Heart left ventricle (tissue), 16 donors: ENCODE measurements at places on chromosomes 7 and 10. TPM values are rescaled to one million over a fixed set of nuclear protein-coding genes. Genes with fewer than 3 reads are reported as not detected.

Gene SDK1
- polyA plus RNA-seq: 2.2 TPM

Gene TMEM184A
- 0.19 TPM for polyA plus RNA-seq

Gene BMS1
- polyA plus RNA-seq: 17.1 TPM

Gene SAP25
- polyA plus RNA-seq: 0.30 TPM

Gene MEPCE
- 24.5 TPM for polyA plus RNA-seq

Gene BUD31
- 66.7 TPM for polyA plus RNA-seq

Gene PROSER2
- polyA plus RNA-seq: 0.38 TPM

Gene VAX1
- not detected for polyA plus RNA-seq

Gene DMTF1
- 21.3 TPM for polyA plus RNA-seq

Gene GPR37
- not detected for polyA plus RNA-seq
